Lower leg skin (tissue), 4 donors: ENCODE measurements at places on chromosomes 12 and 14.
A peak's percentile ranks its signal among the peaks of the same experiment; 100 is the strongest.

DNA sequence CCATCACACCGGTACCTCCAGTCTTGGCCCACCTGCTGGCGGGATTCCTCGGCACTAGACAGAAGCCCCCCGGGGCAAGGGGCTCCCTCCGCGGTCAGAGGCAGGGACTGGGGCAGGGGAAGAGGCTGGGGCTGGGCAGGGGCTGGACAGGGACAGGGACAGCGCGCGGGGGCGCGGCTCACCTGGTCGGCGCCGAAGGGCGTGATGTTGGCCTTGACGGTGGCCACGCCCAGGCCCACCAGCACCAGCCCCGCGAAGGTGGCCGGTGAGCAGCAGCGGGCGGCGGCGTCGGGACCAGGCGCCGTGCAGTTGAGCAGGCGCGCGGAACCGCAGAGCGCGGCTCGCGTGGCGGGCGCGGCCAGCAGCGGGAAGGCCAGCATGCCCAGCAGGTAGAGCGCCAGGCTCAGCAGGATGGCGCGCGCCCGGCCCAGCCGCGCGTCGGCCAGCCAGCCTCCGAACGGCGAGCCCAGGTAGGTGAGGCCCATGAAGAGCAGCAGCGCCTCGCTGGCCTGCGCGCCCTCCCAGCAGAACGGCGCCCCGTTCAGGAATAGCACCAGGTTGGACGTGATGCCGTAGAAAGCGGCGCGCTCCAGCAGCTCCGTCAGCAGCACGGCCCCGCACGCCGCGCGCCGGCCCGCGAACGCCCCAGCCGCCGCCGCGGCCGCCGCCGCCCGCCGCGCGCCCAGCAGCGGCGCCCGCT is 392 bp downstream of the SLC15A4 start:
- DNase-seq, result no peak

- DNase-seq, result no peak
Observed at GRCh38 chr14:101426466-101426865, 134.8 kb upstream of the DIO3 start.

GRCh38 chr12:3536096-3536875 is 45.3 kb downstream of the PRMT8 start:
- peak; percentile 76 for DNase-seq

- no peak for DNase-seq
Observed at GRCh38 chr12:105698075-105698474, 367.6 kb downstream of the C12orf75 start.

DNA sequence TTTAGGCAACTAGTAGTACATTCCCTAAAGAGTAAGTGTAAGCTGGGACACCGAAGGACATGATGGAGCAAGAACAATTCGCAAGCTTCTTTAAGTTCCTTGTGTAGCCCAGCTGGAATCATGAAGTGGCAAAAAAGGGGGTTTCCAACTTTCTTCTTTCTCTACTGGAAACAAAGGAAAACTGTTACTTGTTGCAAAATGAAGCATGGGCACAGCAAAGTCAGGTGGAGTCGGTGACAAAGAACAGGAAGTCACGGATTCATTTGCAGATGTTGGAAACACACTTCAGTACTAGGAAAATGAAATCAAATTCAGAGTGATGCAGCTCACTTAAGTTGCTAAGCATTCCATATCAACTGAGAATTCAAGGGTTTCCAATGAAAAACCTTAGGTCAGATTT is 706.9 kb upstream of the STXBP6 start:
- no peak for DNase-seq

- DNase-seq, result peak; percentile 94
Observed at GRCh38 chr14:101518611-101519473, 42.5 kb upstream of the DIO3 start.

DNA sequence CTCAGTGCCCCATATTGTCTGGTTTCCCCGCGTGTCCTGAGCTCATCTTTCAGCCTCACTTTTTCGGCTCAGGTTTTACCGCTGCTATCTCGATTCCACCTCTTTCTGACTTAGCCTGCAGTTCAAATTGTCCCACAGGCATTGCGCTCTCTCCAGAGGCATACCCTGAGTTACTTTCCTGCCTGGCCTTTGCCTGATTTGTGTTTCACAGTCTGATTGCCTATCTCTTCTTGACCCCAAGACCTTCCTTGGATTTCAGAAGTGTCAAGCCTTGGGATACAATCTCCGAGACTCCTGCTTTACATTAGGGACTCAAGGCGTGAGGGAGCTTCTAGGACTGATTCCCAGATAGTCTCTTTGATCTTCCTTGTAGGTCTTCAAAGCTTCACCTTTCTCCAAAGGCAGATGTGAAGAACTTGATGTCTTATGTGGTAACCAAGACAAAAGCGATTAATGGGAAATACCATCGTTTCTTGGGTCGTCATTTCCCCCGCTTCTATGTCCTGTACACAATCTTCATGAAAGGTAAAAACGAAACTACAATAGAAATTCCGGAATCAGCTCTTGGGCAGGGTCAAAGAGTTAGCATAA is 629 bp downstream of the LETMD1 start:
- no peak for DNase-seq

DNA sequence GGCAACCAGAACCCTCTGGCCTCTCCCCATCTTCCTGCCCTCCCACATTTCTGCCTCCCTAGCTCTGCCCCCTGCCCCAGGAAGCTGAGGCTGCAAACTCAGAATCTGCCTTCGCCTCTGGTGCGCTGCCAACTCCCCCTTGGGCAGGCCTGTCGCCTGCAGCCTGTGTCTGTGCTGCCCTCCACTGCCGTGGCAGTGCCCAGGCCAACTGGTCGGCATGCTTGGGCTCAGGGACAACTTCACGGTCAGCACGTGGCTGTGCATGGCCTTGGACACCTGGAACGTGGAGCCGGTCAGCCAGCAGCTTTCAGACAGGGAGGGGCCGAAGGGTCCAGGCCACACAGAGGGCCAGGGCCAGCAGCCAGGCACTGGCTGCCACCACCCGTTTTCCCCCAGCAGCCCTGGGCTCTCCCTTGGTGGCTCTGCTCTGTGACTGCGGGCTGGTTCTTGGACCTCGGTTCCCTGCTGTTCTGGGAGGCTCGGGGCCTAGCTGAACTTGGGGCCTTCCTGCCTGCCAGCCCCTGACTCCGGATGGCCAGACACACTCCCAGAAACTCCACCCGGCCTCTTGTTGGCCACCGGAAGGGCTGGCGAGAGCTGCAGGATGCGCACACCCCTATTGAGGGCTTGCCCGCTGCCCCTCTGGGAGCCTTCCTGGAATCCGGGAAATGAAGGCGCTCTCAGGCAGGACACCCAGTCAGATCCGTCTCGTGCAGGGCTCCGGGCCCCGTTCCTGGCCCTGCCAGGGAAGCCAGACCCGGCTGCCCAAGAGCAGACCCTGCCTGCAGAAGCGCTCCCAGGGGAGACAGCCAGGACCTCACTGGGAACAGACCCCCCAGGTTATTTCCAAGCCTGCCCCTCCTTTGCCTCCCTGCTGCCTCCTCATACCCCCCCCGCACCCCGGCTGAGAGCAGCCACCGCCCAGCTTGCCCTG is 34.2 kb upstream of the PPP1R13B start:
- no peak for DNase-seq

GRCh38 chr12:48486261-48486660 is 4.0 kb downstream of the C12orf54 start:
- DNase-seq, result no peak

DNA sequence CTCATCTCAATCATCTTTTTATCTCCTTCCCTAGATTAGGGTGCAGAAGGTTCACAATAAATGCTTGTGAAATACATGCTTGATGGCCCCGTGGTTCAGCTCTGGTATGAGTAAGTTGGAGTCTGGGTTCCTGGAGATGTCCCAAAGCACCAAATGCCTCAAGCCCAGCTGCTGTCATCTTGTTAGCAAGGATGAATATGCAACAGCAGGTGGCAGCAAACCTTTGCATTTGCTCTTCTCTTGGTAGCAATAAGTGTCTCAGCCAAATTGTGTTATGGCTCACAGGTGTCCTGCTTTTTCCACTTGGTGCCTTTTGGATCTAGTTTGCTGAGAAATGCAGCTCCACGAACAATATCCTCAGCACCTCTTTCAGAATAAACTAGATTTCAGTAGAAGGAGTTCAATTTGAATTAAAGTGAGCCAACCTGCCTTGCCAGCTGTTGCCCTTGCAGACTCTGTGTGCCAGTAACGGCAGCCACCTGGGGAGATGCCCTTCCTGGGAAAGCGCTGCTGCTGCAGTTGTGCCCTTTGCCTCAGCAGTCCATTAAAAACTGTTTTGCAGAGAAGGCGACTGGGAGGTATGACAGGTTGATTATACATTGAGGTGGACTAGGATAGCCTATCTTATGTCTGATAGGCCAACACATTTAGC is 417.3 kb downstream of the SNAPC1 start:
- peak; percentile 60 for DNase-seq

- DNase-seq, result no peak
Observed at GRCh38 chr12:45575823-45576475, 153.6 kb upstream of the ARID2 start.

DNA sequence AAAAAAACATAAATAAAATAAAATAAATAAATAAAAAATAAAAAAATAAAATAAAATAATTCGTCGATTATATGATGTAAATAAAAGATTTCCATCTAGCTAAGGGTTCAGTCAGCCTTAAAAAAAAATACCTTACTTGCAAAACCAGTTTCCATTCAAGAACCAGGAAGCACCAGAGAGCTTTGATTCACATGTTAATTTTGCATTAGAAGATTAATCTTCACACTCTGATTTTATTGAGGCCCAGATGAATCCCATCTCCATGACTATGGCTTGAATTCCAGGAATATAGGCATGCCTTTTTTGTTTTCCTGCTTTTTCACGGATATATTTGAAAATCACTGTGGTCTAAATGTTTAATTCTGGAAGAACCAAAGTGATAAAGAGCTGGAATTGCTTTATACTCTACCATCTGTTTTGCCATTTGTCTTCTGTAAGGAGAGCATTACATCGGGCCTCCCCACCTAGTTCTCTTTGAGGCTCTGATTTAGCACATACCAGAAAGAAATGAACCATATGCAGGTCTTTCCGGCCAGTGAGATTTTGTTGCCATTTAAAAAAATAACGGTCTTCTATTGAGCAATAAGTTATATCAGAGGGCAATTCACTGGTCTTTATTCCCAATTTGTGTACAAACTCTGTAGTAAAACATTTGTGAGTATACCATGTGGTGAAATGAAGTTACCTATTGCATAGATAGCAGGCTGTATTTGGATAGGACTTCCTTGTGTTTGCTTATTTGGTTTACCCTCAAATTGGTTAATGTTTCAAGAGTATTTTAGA is 175.5 kb downstream of the AEBP2 start:
- DNase-seq, result no peak

DNA sequence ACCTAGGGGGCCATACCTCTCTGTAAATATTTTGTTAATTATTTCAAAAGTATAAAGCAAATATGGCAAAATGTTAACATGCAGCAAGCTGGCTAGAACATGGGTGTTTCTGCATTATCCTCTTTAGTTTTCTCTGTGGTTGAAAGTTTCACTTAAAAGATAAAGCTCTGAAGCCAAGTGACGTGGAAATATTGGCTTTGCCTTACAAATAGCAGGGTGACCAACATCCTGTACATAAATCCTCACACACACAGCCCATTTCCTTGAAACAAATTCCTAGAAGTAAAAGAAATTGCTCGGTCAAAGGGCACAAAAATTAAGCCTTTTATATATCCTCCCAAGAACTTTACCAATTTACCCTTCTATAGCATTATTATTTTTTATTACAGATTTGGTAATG is 10.6 kb upstream of the VWF start:
- DNase-seq, result no peak

GRCh38 chr12:5442251-5443006 is 10.5 kb downstream of the NTF3 start:
- DNase-seq, result no peak

GRCh38 chr12:90027041-90027440 is 318.4 kb upstream of the ATP2B1 start:
- DNase-seq, result no peak

DNA sequence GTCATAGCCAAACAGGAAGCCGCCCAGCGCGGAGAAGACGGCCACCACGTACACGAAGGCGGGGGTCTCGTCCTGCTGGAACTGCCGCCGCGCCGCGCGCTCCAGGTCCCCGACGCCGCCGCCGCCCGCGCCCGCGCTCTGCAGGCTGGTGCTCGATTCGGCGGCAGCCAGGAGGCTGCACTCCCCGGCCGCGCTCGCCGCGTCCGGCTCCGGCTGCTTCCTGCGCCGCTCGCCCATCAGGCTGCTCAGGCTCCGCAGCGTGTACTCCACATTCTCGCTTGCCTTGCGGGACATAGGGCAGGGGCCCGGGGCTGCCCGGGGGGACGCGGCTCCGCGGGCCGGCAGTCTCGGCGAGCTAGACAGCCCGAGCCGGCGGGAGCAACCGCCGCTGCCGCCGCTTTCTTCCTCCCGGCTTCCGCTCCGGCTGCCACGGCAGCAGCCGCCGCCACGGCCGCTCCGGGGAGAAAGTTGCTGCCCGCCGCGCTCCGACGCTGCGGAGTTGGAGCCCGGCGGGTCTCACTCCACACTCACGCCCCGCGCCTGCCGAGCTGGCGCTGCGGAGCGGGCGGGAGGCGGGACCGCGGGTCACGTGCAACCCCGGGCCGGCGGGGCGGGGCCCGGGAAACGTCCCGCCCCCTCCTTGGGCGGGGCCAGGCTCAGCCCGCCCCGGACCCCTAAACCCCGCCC is at the start of gene SLC2A13:
Gene SLC2A13 (minus strand): TSS at position 567 of the 687 bp plus-strand sequence. CDS start 273 bp downstream, at position 294.
- DNase-seq, result peak; percentile 93

- DNase-seq, result no peak
Observed at GRCh38 chr12:46379352-46379751, 6.8 kb upstream of the SLC38A2 start.

DNA sequence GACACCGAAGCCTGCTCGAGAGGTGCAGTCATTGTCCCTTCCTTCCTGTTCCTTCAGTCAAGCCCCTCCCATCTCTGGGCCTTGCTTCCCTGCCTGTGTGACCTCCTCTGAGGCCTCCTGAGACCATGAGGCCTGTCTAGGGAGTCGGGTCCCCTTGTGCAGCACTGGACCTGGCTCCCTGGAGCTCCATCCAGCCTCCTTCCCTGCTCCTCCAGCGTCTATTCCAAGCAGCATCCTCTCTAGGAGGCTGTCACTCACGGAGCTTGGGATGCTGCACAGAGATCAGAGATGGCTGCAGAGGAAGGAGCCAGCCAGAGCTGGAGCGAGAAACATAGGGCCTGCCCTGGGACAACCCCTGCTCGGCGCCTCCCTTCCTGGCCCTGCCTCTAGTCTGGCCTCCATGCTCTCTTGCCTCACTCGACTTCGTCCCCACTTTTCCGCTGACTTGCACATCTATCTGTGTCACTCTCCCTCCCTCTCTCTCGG is 142.7 kb downstream of the BCL11B start:
- DNase-seq, result peak; percentile 72

- DNase-seq, result no peak
Observed at GRCh38 chr14:28323366-28323765, 443.2 kb upstream of the FOXG1 start.

GRCh38 chr12:108633534-108634248 is at the start of gene SELPLG:
Gene SELPLG, minus strand, starts transcription at chr12:108633894. Its CDS starts 9,587 bp downstream, at chr12:108624307.
- peak; percentile 69 for DNase-seq
